ENCODE measurements at places on chromosomes 5 and 9. TPM values are rescaled to one million over a fixed set of nuclear protein-coding genes. Genes with fewer than 3 reads are reported as not detected.

- no peaks in the 10 kb centered on the region for H3K4me1 ChIP-seq
- H3K4me3 ChIP-seq, result no peak overlapping the region
- no peak overlapping the region for H3K27ac ChIP-seq
- DNase-seq, result no peak
- no peaks in the 10 kb centered on the region for H3K27me3 ChIP-seq
- no peaks in the 10 kb centered on the region for H3K36me3 ChIP-seq
These were observed 378.6 kb downstream of the ICE1 start for GRCh38 chr5:5800801-5801761.

DNA sequence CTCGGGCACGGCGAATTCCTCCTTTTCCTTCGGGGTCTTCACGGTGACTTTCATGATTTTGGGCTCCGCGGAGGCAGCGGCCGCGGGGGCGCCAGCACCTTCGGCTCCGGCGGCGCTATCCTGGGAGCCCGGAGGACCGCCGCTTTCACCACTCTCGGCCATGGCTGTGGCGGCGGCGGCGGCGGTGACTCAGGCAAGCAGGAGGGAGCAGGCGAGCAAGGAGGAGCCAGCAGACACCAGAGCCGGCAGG is 315 bp downstream of the UBQLN1 start:
- no peak for DNase-seq
- H3K36me3 ChIP-seq, result no peaks in the 10 kb centered on the region
- H3K4me1 ChIP-seq, result no peaks in the 10 kb centered on the region
- H3K27ac ChIP-seq, result peak overlapping the region; percentile 97
- H3K4me3 ChIP-seq, result peak overlapping the region; percentile 85

DNA sequence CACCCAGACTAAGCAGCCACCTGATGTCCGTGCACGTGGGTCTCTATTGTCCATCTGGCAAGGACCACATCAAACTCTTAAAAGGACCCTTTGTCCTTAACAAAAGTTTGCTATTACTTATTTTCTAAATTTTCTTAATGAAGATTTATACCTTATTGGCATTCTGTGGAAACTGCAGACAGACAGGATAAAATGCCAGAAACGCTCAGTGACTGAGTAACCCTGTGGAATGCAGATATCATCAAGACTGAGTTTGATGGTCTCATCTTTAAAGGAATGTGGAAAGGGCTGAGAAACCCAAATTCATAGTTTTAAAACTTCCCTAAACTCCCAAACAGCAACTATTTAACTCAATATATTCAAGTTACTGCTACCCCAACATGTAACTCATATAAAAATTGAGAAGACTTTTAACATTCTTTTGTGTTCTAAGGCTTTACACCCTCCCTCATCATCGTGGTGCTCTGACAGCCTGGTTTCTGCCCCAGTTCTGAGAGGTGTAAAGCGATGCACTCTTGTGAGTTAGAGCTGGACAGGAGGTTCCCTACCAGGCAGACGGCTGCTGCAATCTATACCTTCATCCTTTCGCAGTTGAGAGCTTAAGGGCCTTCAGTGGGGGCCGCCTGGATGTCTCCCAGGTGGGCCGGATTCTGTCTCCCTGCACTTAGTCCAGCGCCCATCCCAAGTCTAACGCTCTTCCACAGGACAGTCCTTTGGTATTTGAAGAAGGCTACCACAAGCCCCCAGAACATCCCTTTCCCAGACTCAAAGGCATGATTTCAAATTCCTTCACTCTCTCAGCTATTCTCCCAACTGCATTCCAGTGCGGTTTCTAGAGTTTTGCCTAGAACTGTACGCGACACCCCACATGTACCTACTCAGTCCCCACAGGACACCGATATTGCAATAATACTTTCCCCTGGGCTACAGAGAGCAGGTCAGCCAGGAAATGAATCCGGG is 68.9 kb downstream of the DAP start:
- H3K4me3 ChIP-seq, result no peak overlapping the region
- H3K4me1 ChIP-seq, result no peaks in the 10 kb centered on the region
- no peak for DNase-seq

CDC37L1 gene
- total RNA-seq, result 11.4 TPM

TAF11L11 gene
- not detected for total RNA-seq

KCNT1 gene
- 0.08 TPM for total RNA-seq

DNA sequence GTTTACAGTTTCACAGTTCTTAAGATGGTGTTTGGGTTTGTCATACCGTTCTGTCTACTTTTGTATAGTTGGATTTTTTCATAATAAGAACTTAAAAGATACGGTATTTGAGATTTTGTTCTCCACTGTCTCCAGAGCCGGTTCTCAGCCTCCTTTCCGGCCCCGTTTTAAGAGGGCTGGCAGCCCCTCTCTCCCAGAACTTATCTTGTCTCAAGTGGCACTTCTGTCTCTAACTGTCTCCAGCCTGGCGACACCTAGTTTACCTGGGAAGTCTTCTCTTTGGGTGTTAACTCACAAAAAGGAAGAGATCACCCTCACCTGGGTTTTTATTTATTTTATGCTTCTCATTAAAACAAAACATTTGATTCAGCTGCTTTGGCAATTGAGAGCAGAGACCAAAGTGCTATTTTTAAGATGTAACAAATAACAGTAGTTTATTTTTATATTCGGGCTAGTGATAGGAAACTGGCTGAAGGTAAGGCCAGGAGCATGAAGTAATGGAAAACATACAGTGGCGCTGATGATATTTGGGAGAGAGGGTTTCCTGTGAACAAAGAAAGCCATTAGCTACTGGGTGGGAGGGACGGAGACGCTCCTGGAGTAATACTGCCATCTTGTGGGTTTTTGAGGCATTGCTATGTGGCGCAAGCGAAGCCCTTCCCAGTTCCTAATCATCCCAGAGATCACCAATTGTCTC is 48.3 kb downstream of the ACER2 start:
- no peak overlapping the region for H3K4me3 ChIP-seq
- peak; percentile 78 for DNase-seq
- H3K27me3 ChIP-seq, result no peaks in the 10 kb centered on the region
- no peaks in the 10 kb centered on the region for H3K4me1 ChIP-seq
- H3K36me3 ChIP-seq, result no peaks in the 10 kb centered on the region
- no peak overlapping the region for H3K27ac ChIP-seq

GRCh38 chr5:77993855-77994318 is 217.7 kb upstream of the TBCA start:
- no peaks in the 10 kb centered on the region for H3K4me1 ChIP-seq
- DNase-seq, result no peak

DNA sequence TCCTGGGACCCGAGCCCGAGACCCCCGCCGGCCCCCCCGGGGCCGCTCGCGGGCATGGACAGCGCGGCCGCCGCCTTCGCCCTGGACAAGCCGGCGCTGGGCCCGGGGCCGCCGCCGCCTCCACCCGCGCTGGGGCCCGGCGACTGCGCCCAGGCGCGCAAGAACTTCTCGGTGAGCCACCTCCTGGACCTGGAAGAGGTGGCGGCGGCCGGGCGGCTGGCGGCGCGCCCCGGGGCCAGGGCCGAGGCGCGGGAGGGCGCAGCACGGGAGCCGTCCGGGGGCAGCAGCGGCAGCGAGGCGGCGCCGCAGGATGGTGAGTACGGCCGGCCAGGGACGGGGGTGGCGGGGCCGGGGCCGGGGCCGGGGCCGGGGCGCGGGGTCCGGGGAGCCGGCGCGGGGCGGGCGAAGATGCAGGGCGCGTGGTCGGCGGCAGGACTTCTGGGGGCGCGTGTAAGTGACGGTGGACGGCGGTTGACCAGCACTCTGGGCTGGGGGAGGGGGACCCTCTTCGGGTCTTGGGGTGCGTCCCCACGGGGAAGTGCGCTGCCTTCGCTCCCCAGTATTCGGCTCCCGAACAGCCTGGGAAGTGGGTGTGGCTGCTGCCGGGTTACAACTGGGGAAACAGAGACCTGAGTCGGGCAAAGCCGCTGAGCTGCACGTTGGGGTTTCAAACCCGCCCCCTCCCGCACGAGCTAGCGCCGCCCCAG is 520 bp downstream of the PRRX2 start:
- peak overlapping the region; percentile 7 for H3K4me3 ChIP-seq
- H3K36me3 ChIP-seq, result no peaks in the 10 kb centered on the region
- no peak for DNase-seq
- peaks cover 4% of the 10 kb centered on the region for H3K4me1 ChIP-seq
- peaks cover 24% of the 10 kb centered on the region for H3K27me3 ChIP-seq

GRCh38 chr5:1209896-1210776 is 8.7 kb downstream of the SLC6A19 start:
- DNase-seq, result no peak
- H3K4me1 ChIP-seq, result no peaks in the 10 kb centered on the region
- H3K27me3 ChIP-seq, result no peaks in the 10 kb centered on the region
- no peak overlapping the region for H3K4me3 ChIP-seq

DNA sequence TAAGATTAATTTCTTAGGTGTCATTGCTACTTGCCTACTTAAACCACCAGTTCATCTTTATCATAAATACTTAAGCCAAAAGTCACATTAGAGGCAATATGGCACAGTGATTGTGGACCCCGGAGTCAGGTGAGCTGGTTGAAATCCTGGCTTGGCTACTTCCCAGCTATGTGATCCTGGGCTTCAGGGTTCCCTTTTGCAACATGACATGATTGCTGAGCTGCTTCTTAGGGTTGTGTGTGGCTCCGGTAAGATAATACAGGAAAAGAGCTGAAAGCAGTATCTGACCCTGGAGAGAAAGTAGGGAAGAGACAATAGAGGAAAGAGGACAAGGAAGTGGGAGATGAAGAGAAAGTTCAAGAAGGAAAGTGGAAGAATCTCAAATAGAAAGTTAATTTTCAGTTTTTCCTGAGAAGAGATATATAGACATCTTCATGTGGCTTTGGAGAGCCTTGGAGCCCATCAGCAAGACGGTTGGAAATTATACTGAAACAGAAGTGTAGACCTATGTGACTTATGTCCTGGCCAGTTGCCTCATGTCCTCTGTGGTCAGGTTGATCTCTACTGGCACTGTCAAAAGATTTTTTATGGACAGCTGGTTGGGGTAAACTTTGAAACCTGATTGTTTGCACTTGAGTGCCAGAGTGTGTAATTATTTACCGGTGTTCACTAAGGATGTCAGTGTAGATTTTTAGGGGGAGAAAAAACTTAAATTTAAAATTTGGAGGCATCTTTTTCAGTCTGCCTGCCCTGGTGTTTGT is 93.2 kb downstream of the GHR start:
- DNase-seq, result peak; percentile 40
- no peaks in the 10 kb centered on the region for H3K36me3 ChIP-seq
- H3K4me3 ChIP-seq, result no peak overlapping the region
- no peaks in the 10 kb centered on the region for H3K4me1 ChIP-seq
- no peaks in the 10 kb centered on the region for H3K27me3 ChIP-seq

- H3K4me3 ChIP-seq, result no peak overlapping the region
- H3K4me1 ChIP-seq, result peaks cover 5% of the 10 kb centered on the region
- no peak overlapping the region for H3K27ac ChIP-seq
- H3K36me3 ChIP-seq, result no peaks in the 10 kb centered on the region
- DNase-seq, result no peak
- H3K27me3 ChIP-seq, result no peaks in the 10 kb centered on the region
These were observed 5.3 kb upstream of the SUSD1 start for GRCh38 chr9:112180387-112180881.

GRCh38 chr5:32029261-32029660 is 144.9 kb downstream of the GOLPH3 start:
- DNase-seq, result no peak
- H3K27ac ChIP-seq, result no peak overlapping the region
- H3K4me1 ChIP-seq, result no peaks in the 10 kb centered on the region
- no peaks in the 10 kb centered on the region for H3K36me3 ChIP-seq

SNCB gene
- not detected for total RNA-seq

- no peak for DNase-seq
- no peak overlapping the region for H3K4me3 ChIP-seq
- no peaks in the 10 kb centered on the region for H3K27me3 ChIP-seq
- no peak overlapping the region for H3K27ac ChIP-seq
- no peaks in the 10 kb centered on the region for H3K36me3 ChIP-seq
These were observed 80.3 kb upstream of the CCDC152 start for GRCh38 chr5:42676362-42676761.

GRCh38 chr5:67058998-67059743 is 137.4 kb downstream of the CD180 start:
- no peak overlapping the region for H3K27ac ChIP-seq
- no peaks in the 10 kb centered on the region for H3K27me3 ChIP-seq
- no peak for DNase-seq
- no peaks in the 10 kb centered on the region for H3K4me1 ChIP-seq

DNA sequence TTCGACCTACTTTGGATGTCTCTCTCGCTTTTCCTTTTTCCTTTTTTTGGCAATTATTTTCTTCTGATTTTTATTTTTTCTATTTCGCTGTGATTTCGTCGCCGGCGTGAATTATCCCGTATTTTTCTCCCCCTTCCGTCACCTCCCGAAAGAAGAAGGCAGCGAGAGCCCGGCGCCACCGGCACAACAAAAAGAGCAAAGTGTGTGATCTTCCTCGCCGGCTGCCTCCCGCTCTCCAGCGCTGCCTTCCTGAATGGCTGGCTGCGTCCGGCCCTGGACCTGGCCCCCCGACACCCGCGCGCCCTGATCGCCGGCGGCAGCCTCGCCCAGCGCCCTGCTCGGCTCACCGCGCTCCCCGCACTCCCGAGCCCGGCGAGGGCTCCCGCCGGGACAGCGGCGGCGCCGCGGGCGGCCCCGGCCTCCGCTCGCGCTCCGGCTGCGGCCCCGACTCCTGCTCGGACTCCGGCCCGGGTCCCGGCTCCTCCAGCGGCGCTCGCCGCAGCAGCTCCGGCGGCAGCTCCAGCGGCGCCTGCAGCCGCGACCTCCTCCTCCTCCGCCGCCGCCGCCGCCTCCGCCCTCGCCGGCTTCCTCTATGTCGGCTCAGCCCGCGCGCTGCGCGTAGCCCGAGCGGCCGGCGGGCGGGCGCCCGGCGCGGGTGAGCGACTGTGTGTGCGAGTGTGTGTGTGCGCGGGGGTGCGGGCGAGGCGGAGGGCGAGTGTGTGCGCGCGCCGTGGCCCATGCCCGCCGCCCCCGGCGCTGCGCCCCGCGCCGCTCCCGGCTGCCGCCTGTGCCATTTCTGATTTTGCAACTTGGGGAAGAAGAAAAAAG is 960 bp downstream of the NR2F1 start:
- no peak for DNase-seq
- peak overlapping the region; percentile 55 for H3K27ac ChIP-seq
- peaks cover 58% of the 10 kb centered on the region for H3K27me3 ChIP-seq
- peaks cover 6% of the 10 kb centered on the region for H3K4me1 ChIP-seq
- H3K36me3 ChIP-seq, result no peaks in the 10 kb centered on the region
- H3K4me3 ChIP-seq, result peak overlapping the region; percentile 25

GRCh38 chr9:87573841-87574342 is 76.2 kb downstream of the DAPK1 start:
- no peaks in the 10 kb centered on the region for H3K4me1 ChIP-seq
- H3K4me3 ChIP-seq, result no peak overlapping the region
- no peaks in the 10 kb centered on the region for H3K27me3 ChIP-seq

LCN15 gene
- total RNA-seq, result 3.4 TPM

- no peaks in the 10 kb centered on the region for H3K4me1 ChIP-seq
- DNase-seq, result no peak
- no peak overlapping the region for H3K27ac ChIP-seq
- H3K27me3 ChIP-seq, result no peaks in the 10 kb centered on the region
- H3K36me3 ChIP-seq, result no peaks in the 10 kb centered on the region
These were observed 357.7 kb downstream of the NPR3 start for GRCh38 chr5:33068786-33069185.

Measured in colonic mucosa (tissue), 4 donors.